ENCODE measurements at places on chromosomes 2 and 18. TPM values are rescaled to one million over a fixed set of nuclear protein-coding genes. Genes with fewer than 3 reads are reported as not detected.

Gene DES
- polyA plus RNA-seq = 2,857 TPM

Gene GYPC
- 98.8 TPM for polyA plus RNA-seq

Gene FAP
- polyA plus RNA-seq = 96.2 TPM

Gene BARD1
- polyA plus RNA-seq = 11.3 TPM

Gene HOXD10
- polyA plus RNA-seq = 3.4 TPM

Gene PDCD1
- 0.68 TPM for polyA plus RNA-seq

Gene ACYP2
- polyA plus RNA-seq = 33.2 TPM

Gene MPPE1
- polyA plus RNA-seq = 32.0 TPM

Gene LOXHD1
- 2.4 TPM for polyA plus RNA-seq

Gene LYG1
- polyA plus RNA-seq = 3.2 TPM

Gene DYSF
- polyA plus RNA-seq = 91.6 TPM

Gene DSC2
- 5.1 TPM for polyA plus RNA-seq
